Liver (tissue), 10 donors: ENCODE measurements at places on chromosomes 5 and 9. TPM values are rescaled to one million over a fixed set of nuclear protein-coding genes. Genes with fewer than 3 reads are reported as not detected.

Gene C9orf153
- 0.67 TPM for total RNA-seq

Gene C9orf78
- 37.2 TPM for total RNA-seq

Gene SLC6A19
- 4.9 TPM for total RNA-seq

Gene FOXD4L6
- 0.25 TPM for total RNA-seq

Gene ZNF462
- 2.1 TPM for total RNA-seq

Gene RELL2
- total RNA-seq = 1.3 TPM

Gene RAPGEF1
- total RNA-seq = 19.6 TPM

Gene IRX1
- 0.33 TPM for total RNA-seq

Gene SLC1A1
- total RNA-seq = 86.0 TPM

Gene KIF4B
- total RNA-seq = 0.05 TPM

Gene GLRA1
- total RNA-seq = not detected

Gene CTXN3
- total RNA-seq = not detected

Gene SNCAIP
- total RNA-seq = 0.50 TPM

Gene OTULINL
- total RNA-seq = 2.3 TPM

Gene PHF19
- 2.8 TPM for total RNA-seq

Gene PHYHD1
- total RNA-seq = 28.4 TPM

DNA sequence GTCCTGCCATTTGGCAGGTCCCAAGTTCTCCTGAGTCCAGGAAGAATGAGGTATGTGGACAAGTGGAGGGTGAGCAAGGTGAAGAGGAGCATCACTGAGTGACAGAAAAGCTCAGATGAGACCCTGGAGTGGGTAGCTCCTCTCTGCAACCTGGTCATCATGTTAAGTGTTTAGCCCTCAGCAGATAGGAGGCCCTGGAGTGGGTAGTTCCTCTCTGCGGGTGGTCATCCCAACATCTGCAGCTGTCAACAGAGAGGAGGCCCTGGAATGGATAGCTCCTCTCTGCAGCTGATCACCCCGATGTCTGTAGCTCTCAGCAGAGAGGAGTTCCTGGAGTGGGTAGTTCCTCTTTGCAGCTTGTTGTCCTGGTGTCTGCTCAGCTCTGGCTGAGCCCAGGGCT is 48.4 kb downstream of the NDUFAF2 start:
- no peaks in the 10 kb centered on the region for H3K4me1 ChIP-seq
- H3K27me3 ChIP-seq = no peaks in the 10 kb centered on the region

DNA sequence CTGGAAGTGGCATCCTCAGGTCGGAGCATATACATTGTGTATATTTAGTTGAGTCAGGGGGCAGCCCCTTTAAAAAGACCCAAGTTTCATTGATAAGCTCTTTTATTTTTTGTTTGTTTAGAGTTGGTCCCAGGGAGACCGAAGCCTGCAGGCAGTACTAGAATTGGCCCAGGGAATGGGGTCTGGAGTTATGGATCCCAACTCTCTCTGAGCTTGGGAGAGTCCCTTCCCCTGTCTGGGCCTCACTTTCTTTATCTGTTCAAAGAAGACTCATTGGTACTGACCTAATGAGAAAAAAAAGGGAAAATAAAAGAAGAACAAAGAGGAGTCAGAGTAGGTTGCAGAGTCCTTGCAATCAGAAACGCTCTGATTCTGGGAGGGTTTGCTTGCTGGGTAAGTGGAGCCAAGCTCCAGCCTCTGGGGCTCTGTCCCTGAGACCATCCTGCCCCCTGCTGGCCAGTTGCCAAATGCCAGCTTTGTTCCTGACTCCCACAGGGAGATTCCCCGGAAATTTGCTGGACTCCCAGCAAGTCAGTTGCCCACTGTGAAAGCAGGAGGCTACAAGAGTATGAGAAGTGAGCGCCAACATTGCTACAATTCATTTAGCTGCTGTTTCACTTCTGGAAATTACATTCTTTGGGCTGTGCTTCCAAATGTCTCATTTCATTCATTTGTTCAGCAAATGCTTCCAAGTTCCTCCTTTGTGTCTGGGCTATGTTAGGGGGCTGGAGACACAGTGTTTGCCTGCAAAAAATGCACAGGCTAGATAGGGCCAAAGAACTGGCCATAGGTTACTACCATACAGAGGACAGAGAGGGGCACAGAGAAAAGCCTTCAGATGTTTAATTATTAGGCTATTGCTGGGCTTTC is 156.2 kb downstream of the MELK start:
- H3K27me3 ChIP-seq = no peaks in the 10 kb centered on the region
- peak; percentile 69 for DNase-seq
- no peaks in the 10 kb centered on the region for H3K4me1 ChIP-seq
- H3K4me3 ChIP-seq = no peak overlapping the region
- no peaks in the 10 kb centered on the region for H3K36me3 ChIP-seq

- H3K36me3 ChIP-seq = no peaks in the 10 kb centered on the region
Measured at GRCh38 chr5:57173319-57174127, at the start of gene GPBP1. Gene GPBP1, plus strand, starts transcription at chr5:57174059. Its CDS starts 40,072 bp downstream, at chr5:57214131.

GRCh38 chr5:102753889-102754766 is 977 bp upstream of the PAM start:
- peaks cover 8% of the 10 kb centered on the region for H3K4me1 ChIP-seq
- no peaks in the 10 kb centered on the region for H3K27me3 ChIP-seq
- DNase-seq = no peak
- H3K27ac ChIP-seq = peak overlapping the region; percentile 52
- peak overlapping the region; percentile 72 for H3K4me3 ChIP-seq

DNA sequence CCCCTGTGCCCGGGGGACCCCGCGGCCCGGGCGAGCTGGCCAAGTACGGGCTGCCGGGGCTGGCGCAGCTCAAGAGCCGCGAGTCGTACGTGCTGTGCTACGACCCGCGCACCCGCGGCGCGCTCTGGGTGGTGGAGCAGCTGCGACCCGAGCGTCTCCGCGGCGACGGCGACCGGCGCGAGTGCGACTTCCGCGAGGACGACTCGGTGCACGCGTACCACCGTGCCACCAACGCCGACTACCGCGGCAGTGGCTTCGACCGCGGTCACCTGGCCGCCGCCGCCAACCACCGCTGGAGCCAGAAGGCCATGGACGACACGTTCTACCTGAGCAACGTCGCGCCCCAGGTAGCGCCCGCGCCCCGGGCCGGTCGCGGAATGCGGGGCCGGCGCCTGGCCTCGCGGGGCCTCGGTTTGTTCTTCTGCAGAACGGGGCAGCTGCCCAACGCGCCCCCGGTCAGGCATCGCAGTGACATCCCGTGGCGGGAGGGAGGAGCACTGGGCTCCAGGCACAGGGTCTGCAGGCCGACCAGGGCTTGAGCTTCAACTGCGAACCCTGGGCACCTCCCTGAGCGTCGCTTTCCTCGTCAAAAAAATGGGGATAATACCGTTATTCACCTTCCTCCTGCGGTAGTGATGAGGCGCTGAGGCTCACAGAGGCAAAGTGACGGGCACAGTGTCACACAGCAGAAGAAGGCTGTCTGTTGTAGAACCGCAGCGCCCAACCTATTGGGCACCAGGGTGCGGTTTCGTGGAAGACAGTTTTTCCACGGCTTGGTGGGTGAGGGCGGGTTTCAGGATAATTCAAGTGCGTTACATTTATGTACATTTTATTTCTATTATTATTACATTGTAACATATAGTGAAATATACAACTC is 777 bp downstream of the ENDOG start:
- H3K27ac ChIP-seq = peak overlapping the region; percentile 21
- H3K4me3 ChIP-seq = peak overlapping the region; percentile 86
- peaks cover 8% of the 10 kb centered on the region for H3K36me3 ChIP-seq

GRCh38 chr9:110110154-110110553 is 97.8 kb downstream of the C9orf152 start:
- H3K27ac ChIP-seq = no peak overlapping the region
- H3K27me3 ChIP-seq = no peaks in the 10 kb centered on the region
- no peak for DNase-seq

DNA sequence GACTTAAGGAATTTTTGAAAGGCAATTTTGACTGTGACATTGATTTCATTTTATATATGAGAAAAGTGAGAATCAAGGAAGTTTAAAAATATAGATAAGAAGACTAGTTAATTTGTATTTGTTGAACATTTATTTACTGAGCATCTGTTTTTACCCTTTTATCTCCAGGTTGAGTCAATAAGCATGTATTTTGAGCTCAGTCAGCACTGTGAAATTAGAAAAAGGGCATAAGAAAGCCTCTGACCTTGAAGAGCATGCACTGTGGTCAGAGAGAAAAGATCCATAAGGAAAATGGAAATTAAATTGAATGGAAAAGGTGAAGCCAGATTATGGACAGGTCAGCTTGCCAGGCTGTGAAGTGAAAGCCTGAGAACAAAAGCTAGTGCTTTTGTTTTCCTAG is 44.4 kb downstream of the ELL2 start:
- H3K36me3 ChIP-seq = peaks cover 11% of the 10 kb centered on the region
- H3K4me1 ChIP-seq = peaks cover 41% of the 10 kb centered on the region
- no peak overlapping the region for H3K4me3 ChIP-seq
- no peak overlapping the region for H3K27ac ChIP-seq
- DNase-seq = no peak

GRCh38 chr5:177304392-177305119 is 957 bp downstream of the PRELID1 start:
- H3K4me1 ChIP-seq = peaks cover 39% of the 10 kb centered on the region
- no peaks in the 10 kb centered on the region for H3K27me3 ChIP-seq
- no peak for DNase-seq
- peaks cover 10% of the 10 kb centered on the region for H3K36me3 ChIP-seq
- peak overlapping the region; percentile 84 for H3K27ac ChIP-seq
- H3K4me3 ChIP-seq = peak overlapping the region; percentile 94

- H3K27me3 ChIP-seq = no peaks in the 10 kb centered on the region
- H3K36me3 ChIP-seq = no peaks in the 10 kb centered on the region
- H3K4me3 ChIP-seq = no peak within 1 kb of the TSS
- no peak within 1 kb of the TSS for H3K27ac ChIP-seq
Measured at GRCh38 chr5:140125637-140126036, at the start of gene IGIP. Gene IGIP, plus strand, starts transcription at chr5:140125937. Its CDS starts 2,540 bp downstream, at chr5:140128477.

- DNase-seq = no peak
- no peaks in the 10 kb centered on the region for H3K27me3 ChIP-seq
- no peak overlapping the region for H3K27ac ChIP-seq
- peaks cover 3% of the 10 kb centered on the region for H3K4me1 ChIP-seq
Measured at GRCh38 chr5:138843316-138844124, 31.6 kb downstream of the LRRTM2 start.

- H3K4me1 ChIP-seq = no peaks in the 10 kb centered on the region
- DNase-seq = no peak
- H3K36me3 ChIP-seq = no peaks in the 10 kb centered on the region
Measured at GRCh38 chr9:121221664-121222055, 20.0 kb upstream of the RAB14 start.

- no peaks in the 10 kb centered on the region for H3K36me3 ChIP-seq
- H3K4me1 ChIP-seq = no peaks in the 10 kb centered on the region
- no peak overlapping the region for H3K4me3 ChIP-seq
- no peak overlapping the region for H3K27ac ChIP-seq
Measured at GRCh38 chr5:173524136-173524535, 92.3 kb downstream of the BOD1 start.

DNA sequence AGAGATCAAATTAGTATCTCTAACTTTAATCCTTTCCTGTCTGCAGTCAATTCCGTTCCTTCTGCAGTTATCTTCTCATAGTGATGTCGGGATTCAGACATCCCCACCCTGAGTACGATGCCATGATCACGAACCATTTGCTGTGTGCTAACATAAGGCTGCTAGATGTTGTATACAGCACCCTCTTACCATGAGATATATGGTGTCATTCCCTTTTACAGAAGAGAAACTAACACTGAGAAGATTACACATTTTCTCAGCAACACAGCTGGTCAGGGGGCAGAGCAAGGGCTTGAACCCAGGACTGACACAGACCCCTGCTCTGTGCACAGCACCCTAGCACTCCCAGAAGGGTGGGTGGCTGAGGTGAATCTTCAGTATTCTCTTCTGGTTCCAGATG is 46.9 kb upstream of the HSD17B4 start:
- H3K4me1 ChIP-seq = no peaks in the 10 kb centered on the region
- no peaks in the 10 kb centered on the region for H3K27me3 ChIP-seq
- no peak for DNase-seq
- H3K4me3 ChIP-seq = no peak overlapping the region

DNA sequence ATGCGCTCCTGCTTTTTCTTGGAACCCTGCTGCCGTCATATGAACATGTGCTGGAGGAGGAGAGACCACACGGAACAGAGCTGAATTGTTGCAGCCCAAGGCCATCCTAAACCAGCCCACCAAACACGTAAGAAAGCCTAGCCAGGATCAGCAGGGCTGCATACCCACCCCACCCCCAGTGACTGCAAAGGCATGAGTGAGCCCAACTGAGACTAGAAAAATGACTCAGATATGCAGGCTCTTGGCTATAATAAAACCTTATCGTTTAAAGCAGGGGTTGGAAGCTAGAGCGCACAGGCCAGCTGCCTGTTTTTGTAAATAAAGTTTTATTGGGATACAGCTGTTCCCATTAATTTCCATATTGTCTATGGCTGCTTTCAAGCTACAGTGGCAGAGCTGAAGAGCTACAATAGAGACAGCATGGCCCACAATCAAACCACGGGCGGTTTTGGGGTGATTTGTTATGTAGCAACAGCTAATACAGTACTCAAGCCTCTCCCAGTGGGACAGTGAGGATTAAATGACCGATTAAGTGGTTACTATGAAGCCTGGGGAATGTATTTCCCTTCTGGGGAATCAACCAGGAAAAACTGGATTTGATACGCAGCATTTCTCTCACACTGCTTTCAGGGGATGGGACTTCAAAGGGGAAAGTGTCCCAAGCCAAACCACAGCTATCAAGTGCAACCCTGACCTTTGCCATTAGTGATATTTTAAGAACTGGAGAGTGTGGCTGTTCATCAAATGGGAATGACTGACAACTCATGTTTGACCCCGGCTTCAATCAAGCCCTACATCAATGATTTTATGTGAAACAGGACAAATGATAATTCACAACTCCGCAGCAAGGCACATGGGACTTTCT is 6.3 kb downstream of the SHB start:
- no peaks in the 10 kb centered on the region for H3K36me3 ChIP-seq
- no peaks in the 10 kb centered on the region for H3K27me3 ChIP-seq
- no peak overlapping the region for H3K4me3 ChIP-seq

DNA sequence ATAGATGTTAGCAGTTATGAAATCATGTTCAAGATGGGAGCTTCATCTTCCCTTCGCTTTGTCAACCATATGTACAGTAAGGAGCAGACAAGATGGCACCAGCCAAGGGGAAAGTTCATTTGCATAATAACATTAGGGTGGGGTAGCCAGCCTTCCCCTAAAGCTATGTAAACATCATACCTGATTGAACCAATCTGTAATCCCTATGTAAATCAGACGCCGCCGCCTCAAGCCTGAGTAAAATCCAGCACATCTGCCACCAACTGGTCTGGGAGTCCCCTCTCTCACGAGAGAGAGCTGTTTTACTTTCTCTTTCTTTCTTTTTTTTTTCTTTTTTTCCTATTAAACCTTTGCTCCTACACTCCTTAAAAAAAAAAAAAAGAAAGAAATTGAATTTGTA is 30.8 kb upstream of the REEP2 start:
- H3K4me1 ChIP-seq = no peaks in the 10 kb centered on the region
- no peak for DNase-seq
- H3K4me3 ChIP-seq = no peak overlapping the region

GRCh38 chr5:58412932-58413331 is 47.0 kb downstream of the PLK2 start:
- H3K27ac ChIP-seq = no peak overlapping the region
- H3K27me3 ChIP-seq = no peaks in the 10 kb centered on the region
- no peak for DNase-seq
- H3K36me3 ChIP-seq = no peaks in the 10 kb centered on the region
- H3K4me1 ChIP-seq = no peaks in the 10 kb centered on the region

GRCh38 chr9:111271481-111272080 is 58.4 kb downstream of the OR2K2 start:
- no peak overlapping the region for H3K27ac ChIP-seq
- no peak overlapping the region for H3K4me3 ChIP-seq
- H3K36me3 ChIP-seq = no peaks in the 10 kb centered on the region
- no peak for DNase-seq
- no peaks in the 10 kb centered on the region for H3K27me3 ChIP-seq

- H3K27me3 ChIP-seq = no peaks in the 10 kb centered on the region
- H3K4me3 ChIP-seq = no peak overlapping the region
- H3K27ac ChIP-seq = no peak overlapping the region
- H3K4me1 ChIP-seq = no peaks in the 10 kb centered on the region
- no peak for DNase-seq
- H3K36me3 ChIP-seq = no peaks in the 10 kb centered on the region
Measured at GRCh38 chr9:5301544-5301943, 3.0 kb downstream of the RLN2 start.
